Cerebellum (tissue), 4 donors: ENCODE measurements at places on chromosomes 12 and 14. TPM values are rescaled to one million over a fixed set of nuclear protein-coding genes. Genes with fewer than 3 reads are reported as not detected.

SYNDIG1L gene
- 0.73 TPM for total RNA-seq

KRT79 gene
- not detected for total RNA-seq

DNA sequence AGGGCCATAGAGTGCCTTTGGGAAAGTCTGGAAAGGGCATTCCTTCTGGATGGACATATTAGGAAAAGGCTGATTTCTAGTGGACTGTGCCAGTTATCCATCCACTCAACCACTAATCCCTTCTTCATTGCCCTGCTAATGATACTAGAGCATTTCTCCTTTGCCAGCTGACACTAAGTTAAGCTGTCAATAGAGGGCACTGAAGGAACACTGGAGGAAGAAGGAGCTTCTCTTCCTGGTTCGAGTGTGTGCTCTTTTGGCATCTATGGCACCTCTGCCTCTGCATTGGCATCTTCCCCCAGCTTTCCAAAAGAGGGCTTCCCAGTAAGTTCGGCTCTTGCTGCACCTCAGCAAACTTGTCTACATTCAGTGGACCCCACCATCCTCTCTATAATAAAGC lies 165.4 kb downstream of the DERA start:
- DNase-seq, result peak; percentile 3

DNA sequence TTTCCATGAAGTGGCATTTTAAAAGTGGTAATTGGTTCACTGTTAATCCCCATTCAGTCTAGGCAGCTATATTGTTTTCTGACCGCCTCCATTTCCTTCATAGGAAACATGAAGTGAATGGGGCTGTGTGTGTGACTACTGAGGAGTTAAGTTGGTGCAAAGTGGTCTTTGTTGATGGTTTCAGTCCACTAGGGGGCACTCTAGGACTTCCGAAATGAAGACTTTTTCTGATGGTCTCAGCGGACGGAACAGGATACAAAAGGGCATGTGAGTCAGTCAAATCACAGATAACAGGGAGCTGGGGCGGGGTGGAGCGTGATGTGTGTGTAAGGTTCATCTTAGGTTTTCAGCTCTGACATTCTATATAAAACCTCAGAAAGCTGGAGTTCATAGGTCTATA lies 240.1 kb upstream of the OR4E1 start:
- no peak for DNase-seq

GUCY2C gene
- 0.09 TPM for total RNA-seq

DNA sequence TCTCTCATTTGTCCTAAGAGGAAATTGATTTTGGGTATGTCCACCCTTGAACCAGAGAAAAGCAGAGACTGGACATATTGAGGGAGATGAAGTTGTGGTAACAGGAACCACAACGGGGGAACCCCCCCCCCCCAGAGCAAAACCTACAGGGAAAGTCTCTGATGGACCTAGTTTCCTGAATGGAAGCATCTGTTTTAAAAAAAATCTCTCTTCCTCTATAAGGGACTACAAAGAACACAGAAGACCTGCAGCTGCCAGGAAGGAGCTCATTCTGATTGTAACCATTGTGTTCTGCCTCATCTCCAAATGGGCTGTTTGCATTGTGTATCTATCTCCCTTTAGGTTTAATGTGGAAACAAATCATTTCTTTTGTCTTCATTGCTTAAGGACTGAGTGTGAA lies 13.4 kb downstream of the C1S start:
- no peak for DNase-seq

DDX54 gene
- 9.3 TPM for total RNA-seq

GPRC5D gene
- total RNA-seq, result not detected

DNA sequence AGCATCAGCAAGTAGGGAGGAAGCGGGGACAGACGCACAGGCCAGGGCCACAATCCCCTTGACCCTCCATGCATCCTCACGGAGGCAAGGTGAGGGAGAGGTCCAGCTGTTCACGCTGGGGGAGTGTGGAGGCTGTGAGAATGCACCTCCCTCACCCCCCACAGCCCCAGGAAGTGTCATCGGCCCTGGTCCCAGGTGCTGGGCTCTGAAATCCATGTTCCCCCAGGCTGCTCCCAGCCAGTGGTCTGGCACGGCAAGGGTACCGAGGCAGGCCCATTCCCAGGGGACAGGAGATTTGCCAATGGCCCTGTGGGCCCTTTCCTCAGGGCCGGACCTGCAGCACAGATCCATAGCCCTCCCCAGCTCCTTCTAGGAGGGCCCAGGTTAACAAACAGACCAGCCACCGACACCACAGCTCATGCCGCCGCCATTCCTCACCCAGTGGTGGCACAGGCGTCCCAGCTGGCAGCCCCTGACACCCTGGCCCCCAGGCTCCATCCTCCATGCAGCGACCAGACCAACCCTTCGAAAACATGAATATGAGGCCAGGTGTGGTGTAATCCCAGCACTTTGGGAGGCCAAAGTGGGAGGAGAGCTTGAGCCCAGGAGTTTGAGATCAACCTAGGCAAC lies 21.9 kb upstream of the EIF5 start:
- DNase-seq, result no peak

KRT72 gene
- total RNA-seq, result not detected

CMA1 gene
- not detected for total RNA-seq

DNA sequence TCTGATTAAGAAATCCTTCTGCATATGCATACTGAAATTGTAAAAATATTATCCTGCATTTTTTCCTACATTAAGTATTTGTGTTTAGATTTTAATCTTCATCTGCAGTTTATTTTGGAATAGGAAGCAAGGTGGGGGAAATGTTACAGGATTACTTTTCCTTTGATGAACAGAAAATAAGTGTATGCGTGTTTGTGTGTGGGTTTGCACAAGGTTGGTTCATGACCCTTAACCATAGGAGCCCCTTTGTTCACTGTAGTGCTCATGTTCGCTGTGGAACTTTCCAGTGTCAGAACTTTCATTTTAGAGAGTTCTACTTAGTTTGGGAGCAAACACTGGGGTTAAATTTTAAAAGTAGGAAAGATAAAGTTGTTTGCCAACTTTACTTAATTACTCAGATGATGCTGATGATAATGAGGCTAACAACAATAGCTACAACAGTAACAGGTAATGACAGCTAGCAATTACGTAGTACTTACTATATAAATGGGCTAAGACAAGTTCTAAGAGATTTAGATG lies 6.4 kb upstream of the A2M start:
- DNase-seq, result no peak

- no peak for DNase-seq
Measured at GRCh38 chr12:52253391-52254179, 20.5 kb downstream of the KRT7 start.

NPAS3 gene
- total RNA-seq, result 76.7 TPM

DNA sequence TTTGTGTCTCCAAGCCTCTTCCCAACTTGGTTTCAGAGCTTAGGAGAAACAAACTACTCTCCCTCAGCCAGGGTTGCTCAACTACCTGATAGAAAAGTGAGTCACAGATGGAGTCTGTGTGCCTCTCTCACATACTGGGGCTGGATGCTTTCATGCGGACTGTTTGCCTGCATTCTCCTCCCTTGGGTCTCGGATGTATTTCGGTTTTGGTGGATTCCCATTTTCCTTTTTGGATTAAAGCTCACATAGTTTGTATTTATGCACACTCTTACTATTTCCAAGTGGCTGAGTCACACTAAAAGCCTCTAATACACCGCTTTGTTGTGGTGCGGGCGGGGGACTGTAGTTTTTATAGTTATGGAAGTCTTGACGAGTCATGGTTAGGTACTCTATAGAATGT lies 505.4 kb downstream of the LRFN5 start:
- no peak for DNase-seq

CAPZA3 gene
- not detected for total RNA-seq

DNA sequence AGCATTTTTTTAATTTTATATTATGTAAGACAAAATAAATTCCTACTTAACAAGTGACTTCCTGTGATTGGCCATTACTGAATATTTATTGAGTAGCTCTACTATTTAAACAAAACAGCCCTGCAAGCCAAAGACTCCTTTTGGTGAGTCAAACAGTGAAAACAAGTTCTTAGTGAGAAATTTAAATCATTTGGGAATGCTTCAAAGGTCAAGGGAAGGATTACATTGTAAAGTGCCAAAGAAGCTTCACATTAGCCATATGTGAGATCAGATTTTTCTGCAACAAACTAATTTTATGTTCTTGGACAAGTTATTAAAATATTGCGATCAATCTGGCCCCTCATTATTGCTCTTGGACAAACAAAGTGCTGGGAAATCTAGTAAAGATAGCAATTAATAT lies 795.4 kb upstream of the MGAT4C start:
- no peak for DNase-seq

- DNase-seq, result no peak
Measured at GRCh38 chr12:55092579-55092978, 33.6 kb upstream of the OR9K2 start.

- DNase-seq, result no peak
Measured at GRCh38 chr12:79203058-79203647, 338.6 kb downstream of the SYT1 start.

PRICKLE1 gene
- total RNA-seq, result 19.0 TPM

LIN7A gene
- 32.6 TPM for total RNA-seq

- peak; percentile 83 for DNase-seq
Measured at GRCh38 chr14:35406506-35407305, 2.2 kb upstream of the NFKBIA start.

DNA sequence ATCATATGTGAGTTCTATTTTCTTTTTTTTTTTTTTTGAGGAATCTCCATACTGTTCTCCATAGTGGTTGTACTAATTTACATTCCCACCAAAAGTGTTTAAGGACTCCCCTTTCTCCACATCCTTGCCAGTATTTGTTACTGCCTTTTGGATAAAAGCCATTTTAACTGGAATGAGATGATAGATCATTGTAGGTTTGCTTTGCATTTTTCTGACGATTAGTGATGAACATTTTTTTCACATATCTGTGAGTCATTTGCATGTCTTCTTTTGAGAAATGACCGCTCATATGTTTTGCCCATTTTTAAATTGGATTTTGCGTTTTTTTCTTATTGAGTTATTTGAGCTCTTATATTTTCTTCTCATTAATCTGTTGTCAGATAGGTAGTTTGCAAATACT lies 394.8 kb downstream of the LRFN5 start:
- DNase-seq, result no peak

TAS2R13 gene
- 14.9 TPM for total RNA-seq

GRCh38 chr12:15052691-15053090 lies 79.8 kb downstream of the PDE6H start:
- DNase-seq, result no peak

TSHR gene
- 1.5 TPM for total RNA-seq

SLC38A4 gene
- 1.4 TPM for total RNA-seq
